Naive B cell (primary cell): ENCODE measurements at places on chromosomes 7 and 10.

DNA sequence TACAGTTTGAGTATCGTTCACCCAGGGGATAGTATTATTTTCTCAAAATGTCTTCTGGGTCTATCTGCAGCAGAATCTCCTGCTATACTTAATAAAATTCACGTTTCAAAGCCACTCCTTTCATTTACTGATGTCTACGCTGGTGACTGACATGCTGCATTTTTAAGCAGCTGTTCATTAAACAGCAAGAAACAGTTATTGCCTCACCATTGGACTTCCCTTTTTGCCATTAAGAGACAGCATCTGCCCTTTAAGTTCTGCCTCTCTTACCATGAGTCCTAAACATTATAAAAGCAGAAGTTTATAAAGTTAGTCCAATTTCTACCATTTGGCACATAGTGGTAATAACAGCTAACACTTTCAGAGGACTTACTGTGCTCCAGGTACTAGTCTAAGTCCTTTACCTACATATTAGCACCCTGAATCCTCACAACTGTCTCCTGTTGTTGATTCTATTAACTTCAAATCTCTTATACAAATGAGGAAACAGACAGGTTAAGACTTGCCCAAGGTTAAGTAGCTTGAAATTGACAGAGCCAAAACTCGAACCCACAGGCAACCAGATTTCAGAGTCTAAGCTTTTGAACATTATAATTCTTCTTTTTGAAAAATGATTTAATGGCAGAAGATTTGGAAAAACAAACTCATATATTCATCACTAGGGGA is 169.5 kb downstream of the SNX13 start:
- peak; percentile 20 for DNase-seq

DNA sequence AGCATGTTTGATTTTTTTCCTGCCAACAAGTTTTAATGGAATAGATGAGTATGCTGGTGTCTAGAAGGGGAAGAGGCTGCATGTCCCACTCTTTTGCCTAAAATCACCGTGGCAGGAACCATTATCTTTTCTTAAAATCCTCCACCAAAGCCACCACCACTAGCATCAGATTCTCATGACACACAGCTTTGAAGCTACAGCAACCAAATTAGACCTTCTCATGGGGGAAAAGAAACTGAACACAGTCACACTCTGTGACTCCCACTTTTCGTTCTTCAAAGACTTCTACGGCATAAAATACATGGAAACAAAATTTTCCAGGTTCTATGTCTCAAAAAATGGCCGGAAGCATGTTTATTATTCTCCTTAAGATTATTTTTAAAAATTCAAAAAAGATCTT is 81.8 kb downstream of the SGMS1 start:
- no peak for DNase-seq

- DNase-seq: no peak
Observed at GRCh38 chr10:72080042-72080975, 8.0 kb downstream of the SPOCK2 start.

GRCh38 chr10:16187161-16187560 is 249.6 kb upstream of the PTER start:
- DNase-seq: no peak

GRCh38 chr10:128027822-128028507 is 98.3 kb downstream of the MKI67 start:
- DNase-seq: no peak
